ENCODE measurements at places on chromosomes 16 and 17. TPM values are rescaled to one million over a fixed set of nuclear protein-coding genes. Genes with fewer than 3 reads are reported as not detected.

Gene PLD6
- 5.4 TPM for total RNA-seq

Gene COX6A2
- not detected for total RNA-seq

Gene SLC47A1
- 3.7 TPM for total RNA-seq

Gene SLC52A1
- total RNA-seq: not detected

Gene KRT24
- not detected for total RNA-seq

Gene KRT33B
- total RNA-seq: not detected

Gene CCL4L2
- 2.0 TPM for total RNA-seq

Measured in temporal lobe (tissue), 4 donors.